ENCODE measurements at places on chromosomes 11 and 22.

DNA sequence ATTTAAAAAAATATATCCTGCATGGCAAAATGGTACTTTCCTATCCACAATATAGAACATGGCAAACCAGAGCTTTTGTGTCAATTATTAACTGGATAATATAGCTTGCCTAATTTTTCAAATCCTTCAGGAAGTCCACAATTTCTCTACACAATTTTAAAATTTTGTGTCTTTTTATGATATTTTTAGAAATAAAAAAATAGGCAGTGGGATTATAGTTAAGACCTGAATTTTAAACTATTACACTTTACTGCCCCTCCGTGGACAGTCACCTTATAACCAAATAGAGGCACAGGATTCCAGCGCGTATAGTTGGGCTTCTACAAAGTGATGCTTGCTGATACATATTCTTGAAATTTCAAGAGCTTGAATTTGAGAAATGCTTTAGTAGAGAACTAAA, 2.1 kb upstream of the DMC1 start:
- DNase-seq = peak; percentile 41

DNA sequence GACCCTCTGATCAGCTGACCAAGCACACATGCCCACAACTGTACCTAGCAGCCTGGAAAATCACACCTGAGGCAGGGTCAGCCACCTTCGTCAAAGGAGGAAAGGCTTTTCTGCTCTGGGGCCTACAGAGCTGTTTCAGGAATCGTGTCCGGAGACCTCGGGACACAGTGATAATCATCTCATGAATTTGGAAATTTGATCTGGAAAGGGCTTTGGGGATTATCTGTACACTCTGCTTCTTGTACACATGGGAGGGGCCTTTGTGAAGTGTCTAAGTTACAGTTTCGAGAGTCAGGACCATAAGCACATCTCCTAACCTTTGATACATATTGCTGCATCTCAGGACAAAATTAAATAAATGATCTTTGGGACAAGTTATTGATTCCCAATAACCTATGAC, 1421.2 kb upstream of the TENM4 start:
- DNase-seq = no peak

DNA sequence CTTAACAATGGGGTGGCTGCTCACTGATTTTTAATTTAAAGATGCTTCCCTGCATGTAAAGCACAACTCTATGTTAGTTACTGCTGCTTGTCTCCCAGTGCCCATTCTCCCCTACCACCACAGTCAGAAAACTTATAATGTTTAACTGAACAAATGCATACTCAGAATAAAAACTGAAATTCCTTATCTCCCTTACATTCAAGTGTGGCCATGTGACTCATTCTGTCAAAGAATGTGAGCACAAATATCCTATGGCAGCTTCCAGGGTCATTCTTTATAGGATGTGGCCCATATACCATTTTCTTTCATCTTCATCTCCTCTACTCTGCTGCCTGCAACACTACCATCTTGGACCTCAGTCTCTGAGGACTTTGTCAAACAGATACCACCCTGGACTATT, 374.8 kb downstream of the DYNC2H1 start:
- DNase-seq = no peak

DNA sequence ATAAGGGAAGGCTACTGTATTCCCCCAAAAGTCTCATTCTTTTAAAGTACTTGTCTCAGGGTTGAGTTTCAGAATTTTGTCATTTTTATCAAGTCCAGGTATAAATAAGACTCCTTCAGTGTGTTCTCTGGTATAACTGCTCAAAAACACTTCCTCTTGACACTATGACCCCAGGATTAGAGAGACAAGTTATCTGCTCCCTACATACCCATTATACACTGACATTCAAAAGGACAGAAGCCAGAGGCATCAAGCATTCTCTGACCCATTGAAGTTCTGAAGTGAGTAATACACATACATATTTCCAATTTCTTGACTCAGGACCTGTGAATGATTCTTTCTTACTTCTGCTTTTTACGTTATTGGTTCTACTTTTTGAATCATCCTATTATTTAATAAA, 447.8 kb upstream of the CNTN5 start:
- no peak for DNase-seq

- DNase-seq = no peak
These were observed 944.3 kb downstream of the BRD1 start for GRCh38 chr22:48883211-48883960.

- DNase-seq = peak; percentile 77
These were observed 10.2 kb upstream of the STK33 start for GRCh38 chr11:8604078-8604723.

GRCh38 chr11:102426000-102426399, 26.6 kb downstream of the TMEM123 start:
- no peak for DNase-seq

DNA sequence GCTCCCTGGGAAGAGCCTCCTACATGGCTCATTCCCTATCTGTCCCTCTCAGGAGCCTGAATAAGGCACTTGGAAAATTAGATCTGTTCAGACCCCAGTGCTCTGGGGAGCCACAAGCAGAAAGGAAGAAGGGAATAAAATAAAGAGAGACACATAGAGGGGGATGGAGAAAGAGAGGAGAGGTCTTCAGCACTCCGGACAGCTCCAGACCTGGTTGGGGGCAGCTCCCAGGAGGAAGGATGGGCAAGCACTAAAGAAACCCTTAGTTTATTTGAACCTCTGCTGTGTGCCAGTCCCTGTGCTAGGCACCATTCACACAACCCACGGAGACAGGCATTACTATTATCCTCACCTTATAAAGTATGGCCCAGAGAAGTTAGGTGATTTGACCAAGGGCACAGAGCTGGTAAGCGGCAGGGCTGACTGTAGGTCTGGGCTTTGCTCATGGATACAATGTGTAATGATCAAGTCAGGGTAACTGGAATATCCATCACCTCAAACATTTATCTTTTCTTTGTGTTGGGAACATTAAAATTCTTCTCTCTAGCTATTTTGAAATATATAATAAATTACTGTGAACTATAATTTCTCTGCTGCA, 53.7 kb upstream of the LRRC32 start:
- no peak for DNase-seq

DNA sequence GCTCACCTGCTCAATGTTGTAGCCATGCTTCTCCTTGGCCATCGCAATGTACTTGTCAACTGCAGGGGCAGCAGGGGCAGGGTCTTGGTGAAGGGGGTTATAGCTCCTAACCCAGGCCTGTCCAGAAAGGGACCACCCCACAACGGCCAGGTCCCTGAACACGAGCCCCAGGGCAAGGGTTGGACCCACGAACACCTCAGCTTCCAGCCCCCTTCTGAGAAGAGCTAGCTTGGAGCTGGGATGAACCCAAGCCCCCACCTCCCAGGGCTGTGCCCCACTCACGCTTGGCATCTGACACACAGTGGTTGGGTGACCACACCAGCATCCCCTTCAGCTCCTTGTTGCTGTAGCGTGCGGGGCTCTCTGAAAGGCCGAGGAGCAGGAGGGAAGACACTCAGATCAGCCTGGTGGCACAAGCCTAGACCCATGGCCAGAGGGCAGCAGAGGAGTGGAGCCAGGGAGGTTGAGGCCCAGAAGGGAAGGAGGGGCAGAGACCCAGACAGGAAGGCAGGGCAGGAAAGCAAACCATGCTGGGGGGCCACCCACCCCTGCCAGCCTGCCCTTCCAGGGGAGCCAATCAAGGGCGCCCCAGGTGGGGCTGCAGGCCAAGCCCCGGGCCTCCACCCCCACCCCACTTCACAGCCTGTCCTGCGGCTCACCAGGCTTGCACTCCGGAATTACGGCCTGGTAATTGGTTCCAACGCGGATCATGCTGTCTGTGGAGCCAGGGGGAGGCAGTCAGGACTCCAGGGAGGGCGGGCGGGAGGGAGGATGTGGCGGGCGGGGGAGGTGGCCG, 1.9 kb downstream of the RCOR2 start:
- DNase-seq = no peak

DNA sequence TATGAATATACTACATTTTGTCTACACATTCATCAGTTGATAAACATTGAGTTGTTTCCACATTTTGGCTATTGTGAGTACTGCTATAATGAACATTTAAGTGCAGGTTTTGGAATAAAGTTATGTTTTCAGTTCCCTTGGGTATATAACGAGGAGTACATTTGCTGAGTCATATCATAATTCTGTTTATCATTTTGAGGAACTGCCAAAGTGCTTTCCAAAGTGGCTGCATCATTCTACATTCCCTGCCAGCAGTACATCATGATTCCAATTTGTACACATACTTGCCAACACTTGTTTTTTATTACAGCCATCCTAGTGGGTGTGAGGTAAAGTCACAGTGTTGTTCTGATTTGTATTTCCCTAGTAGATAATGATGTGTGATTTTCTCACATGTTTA, 1458.6 kb upstream of the TENM4 start:
- peak; percentile 1 for DNase-seq

DNA sequence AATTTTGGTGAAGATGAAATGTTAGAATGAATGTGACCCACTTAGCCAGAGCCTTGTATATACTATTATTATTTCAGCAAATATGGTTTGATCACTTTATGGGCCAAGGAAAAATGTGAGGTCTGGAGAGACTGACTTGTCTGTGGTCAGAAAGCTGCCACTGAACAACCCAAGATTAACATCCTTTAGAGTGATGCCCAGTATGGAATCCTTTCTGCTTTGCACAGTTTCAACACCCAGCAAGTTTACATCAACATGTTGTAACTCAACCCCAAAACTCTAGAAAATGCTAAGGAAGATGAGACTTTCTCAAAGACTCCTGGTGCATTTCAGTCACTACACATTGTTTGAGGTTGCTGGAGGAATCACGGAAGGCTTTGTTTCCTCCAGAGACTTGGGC, 107.7 kb downstream of the SNX19 start:
- no peak for DNase-seq

DNA sequence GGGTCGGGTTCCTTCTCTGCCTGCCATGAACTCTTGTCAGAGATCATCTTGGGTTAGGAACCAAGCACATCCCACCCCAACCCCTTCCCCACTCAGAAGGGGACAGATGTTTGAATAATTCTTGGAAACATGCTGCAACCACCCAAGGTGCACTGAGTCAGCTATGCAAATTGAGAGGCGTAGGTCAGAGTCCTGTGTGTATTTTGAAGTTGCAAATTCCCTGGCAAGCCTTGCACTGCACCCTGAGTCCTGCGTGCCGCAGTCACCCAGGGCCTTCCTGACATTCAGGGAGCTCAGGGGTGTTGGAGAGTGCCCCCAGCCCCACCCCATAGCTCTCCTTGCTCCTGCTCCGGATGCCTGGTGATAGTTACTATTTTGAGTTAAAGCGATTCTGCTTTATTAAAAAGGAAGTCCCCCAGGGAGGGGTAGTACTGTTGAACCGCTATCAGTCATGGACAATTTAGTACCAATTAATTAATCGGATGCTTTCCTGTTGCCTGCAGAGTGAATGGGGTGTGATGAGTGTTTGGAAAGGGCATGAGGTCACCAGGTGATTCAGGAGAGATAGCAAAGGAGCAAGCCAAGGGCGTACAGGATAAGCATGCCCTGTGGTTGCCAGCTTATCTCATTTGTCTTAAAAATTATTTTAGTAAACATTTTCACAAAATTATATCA, 123.7 kb downstream of the GRIK4 start:
- no peak for DNase-seq

- DNase-seq = no peak
These were observed 476.4 kb downstream of the INSC start for GRCh38 chr11:15591112-15591537.

GRCh38 chr11:8959546-8960166, 4.6 kb downstream of the TMEM9B start:
- peak; percentile 82 for DNase-seq

- DNase-seq = no peak
These were observed 8.5 kb downstream of the MRPL16 start for GRCh38 chr11:59801981-59802638.

DNA sequence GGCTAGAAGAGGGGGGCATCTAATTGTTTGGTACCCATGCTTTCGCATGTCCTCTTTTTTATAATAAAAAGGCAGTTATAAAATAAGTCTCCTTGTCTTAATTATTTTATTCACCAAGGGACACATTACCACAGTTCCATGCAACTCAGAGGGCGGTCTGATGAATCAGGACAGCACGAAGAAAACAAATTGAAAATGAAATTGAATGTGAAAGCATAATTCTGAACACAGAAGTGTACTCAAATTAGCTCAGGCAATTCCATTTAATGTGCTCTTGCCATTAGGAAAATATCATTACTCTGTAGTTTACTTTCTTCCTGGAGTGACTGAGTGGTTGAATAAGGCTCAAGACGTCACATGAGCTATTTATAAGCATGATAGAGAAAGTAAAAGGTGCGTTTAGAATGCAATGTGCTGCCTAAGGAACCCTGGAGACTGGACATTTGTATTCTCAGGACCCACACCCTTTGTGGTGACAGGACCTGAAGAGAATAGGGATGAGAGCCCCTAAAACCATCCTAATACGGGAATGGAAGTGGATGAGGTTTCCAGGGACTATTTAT, 59.6 kb downstream of the MTNR1B start:
- DNase-seq = no peak

DNA sequence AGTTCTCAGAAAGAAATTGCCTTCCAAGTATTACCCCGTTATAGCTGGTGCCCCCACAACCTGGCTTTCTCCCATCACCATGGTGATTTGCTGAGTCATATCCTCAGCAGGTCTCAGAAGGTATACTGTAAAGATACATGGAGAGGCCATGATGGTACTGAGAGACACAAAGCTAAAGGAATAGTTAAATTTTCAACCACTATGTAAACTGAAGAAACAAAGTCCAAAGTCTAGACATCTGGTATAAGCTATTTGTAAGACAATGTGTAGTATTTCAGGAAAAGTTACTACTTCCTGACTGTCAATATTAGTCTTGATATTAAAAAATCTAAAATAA, 377.1 kb downstream of the DCDC1 start:
- no peak for DNase-seq

- DNase-seq = no peak
These were observed 18.8 kb upstream of the PICK1 start for GRCh38 chr22:38038426-38038825.

DNA sequence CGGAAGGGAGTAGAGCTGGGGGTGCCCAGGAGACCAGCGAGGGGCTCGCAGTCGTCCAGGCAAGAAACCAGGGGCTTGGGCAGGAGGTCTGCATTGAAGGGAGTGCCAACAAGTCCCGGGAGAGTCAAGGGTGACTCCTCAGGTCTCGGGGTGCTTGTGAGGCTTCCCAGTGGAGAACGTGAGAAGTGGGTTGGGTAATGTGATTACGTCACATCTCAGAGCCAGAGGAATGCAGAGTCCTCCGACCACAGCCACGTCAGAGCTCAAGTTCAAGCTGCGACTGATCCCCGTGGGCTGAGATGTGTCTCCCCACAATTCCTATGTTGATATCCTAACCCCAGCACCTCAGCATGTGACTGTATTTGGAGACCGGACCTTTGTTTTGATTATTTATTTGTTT, 89.7 kb upstream of the SHANK2 start:
- no peak for DNase-seq

- no peak for DNase-seq
These were observed 367.0 kb upstream of the CADM1 start for GRCh38 chr11:115871161-115871760.

GRCh38 chr11:92347454-92347853, 122.8 kb downstream of the FAT3 start:
- DNase-seq = no peak

DNA sequence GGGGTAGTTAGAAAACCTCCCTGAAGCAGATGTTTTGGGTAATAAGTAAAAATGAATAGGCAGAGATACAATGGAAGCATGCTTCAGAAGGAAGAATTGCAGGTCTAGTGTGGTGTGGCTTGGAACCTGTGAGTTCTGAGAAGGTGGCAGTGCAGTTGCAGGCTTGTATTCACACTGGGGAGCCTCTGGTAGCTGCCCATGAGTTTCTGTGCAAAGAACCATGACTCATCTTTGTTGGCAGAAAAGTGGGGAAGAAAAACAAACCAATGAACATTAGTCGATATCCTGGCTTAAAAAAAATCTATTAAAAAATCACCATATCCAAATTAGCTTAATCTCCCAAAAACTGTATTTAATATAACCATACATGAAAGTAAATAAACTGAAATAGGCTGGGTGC, 232.6 kb downstream of the FAT3 start:
- DNase-seq = no peak

Data from inflammatory macrophage treated with lipopolysaccharide for 1 hour (primary cell).